NCI-H1436 (cell line): ENCODE measurements at places on chromosomes 7 and 10.

DNA sequence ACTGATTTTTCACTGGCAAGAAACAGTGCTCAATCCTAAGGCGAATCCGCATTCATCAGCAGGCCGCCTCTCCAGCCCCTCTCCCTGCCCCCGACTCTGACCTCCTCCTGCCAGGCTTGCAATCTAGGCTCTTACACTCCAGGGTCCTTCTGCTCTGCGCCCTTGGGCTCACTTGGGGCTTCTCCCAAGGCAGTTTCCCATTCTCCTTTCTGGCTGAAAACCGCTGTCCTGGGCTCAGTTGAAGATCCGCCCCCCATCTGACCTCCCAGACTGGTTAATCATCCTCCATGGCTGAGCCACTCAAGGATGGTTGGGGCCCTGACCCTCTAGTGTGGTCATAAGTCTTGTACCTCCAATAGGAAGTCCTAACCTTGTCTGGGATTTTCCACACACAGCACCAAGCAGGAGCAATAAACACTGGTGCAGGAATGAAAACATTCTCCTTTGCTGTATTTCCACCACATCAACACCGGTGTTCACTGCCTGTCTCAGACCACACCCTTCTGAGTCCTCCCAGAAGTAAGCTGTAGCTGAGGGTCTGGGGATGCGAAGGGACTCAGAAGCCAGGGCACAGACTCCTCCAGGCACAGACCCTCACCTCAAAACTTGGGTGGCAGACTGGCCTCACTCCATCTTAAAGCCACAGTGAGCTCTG lies 42.4 kb downstream of the TNS3 start:
- DNase-seq: no peak

- no peak for DNase-seq
These were observed 417.5 kb downstream of the DPP6 start for GRCh38 chr7:154469652-154470051.

GRCh38 chr10:132666705-132667341 lies 119.1 kb downstream of the NKX6-2 start:
- DNase-seq: no peak

DNA sequence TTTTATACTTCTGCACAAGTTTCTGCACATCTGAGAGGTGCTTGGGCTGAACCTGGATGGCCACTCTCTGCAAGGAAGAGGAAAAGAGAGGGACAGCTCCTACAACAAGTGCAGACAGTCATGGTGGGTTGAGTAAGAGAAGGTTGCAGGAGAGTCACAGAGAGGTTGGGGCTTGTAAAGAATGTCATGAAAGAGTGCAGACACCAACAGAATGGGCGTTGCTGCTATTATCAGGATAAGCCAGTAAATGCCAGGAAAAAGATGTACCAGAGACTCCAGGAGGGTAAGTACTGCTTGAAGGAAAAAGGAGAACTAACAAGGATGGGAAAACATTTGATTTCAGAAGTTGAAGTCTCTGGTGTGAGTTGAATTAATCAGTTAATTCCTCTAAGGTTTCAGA lies 77.8 kb upstream of the NRP1 start:
- DNase-seq: no peak

DNA sequence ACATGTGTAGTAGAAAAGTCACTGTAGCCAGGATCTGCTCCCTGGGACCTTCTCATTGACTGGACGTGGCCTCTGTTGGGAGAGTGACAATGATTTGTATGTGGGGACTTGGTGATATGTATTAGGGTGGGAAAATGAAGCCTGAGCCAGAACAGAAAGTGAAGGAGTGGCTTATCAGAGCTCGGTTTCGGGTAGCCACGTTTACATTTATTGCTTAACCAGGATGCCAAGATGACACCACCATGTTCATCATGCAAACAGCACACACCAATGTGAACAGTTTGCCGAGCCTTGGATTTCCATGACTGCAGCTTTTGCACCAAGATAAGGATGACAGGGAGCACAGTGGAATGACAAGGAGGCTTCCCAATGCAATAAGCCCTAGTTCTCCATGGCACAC lies 112.8 kb upstream of the STK17A start:
- no peak for DNase-seq

DNA sequence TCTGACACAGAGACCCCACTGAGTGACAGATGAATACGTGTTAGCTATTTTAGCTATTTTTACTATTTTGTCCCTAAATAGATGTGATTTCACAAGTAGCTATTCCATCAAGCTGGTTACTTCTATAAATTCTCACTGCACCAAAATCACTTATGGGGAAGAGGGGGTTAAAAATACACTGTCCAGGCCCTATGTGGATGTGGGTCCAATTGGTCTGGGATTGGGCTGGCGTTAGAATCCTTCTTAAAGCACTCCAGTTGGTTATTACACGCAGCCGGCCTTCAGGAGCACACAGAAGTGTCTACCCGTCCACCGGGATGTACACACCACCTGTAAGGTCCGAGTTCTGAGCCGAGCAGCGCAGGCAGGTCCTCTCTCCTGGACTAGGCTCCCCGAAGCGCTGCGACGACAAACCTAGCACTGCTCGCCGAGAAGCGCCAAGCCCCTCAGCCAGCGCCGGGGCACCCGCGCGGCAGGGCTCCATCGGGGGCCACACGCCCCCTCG lies 222.3 kb upstream of the MKLN1 start:
- DNase-seq: no peak

GRCh38 chr7:22548313-22548712 lies 48.3 kb upstream of the STEAP1B start:
- DNase-seq: no peak

- peak; percentile 33 for DNase-seq
These were observed 435.8 kb upstream of the MGMT start for GRCh38 chr10:129030996-129031843.

GRCh38 chr7:145850636-145851035 lies 266.0 kb upstream of the CNTNAP2 start:
- DNase-seq: no peak

GRCh38 chr10:132807621-132808049 lies 21.7 kb upstream of the NKX6-2 start:
- no peak for DNase-seq

DNA sequence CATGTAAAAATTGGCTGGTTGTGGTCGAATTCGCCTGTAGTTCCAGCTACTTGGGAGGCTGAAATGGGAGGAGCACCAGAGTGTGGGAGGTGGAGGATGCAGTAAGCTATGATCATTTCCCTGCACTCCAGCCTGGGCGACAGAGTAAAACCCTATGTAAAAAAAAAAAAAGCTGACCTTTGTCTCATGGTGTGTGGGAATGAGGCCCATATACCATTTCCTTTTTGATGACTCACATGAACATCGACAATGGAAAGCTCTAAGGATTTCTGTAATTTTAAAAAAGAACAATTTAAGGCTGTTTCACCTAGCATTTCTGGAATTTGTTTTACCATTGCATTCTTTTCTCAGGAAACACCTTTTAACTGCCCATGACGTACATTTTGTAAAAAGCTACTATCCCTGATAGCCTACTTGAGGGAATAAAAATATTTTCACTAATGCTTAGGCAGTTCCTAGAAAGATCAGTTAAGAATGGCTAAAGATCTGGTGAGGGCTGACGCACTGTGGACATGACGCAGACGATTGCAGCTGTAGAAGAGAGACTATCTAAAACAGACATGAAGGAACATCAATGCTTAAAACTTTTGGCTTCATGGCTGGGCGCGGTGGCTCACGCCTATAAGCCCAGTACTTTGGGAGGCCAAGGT lies 400.6 kb upstream of the IGFBP3 start:
- DNase-seq: no peak

DNA sequence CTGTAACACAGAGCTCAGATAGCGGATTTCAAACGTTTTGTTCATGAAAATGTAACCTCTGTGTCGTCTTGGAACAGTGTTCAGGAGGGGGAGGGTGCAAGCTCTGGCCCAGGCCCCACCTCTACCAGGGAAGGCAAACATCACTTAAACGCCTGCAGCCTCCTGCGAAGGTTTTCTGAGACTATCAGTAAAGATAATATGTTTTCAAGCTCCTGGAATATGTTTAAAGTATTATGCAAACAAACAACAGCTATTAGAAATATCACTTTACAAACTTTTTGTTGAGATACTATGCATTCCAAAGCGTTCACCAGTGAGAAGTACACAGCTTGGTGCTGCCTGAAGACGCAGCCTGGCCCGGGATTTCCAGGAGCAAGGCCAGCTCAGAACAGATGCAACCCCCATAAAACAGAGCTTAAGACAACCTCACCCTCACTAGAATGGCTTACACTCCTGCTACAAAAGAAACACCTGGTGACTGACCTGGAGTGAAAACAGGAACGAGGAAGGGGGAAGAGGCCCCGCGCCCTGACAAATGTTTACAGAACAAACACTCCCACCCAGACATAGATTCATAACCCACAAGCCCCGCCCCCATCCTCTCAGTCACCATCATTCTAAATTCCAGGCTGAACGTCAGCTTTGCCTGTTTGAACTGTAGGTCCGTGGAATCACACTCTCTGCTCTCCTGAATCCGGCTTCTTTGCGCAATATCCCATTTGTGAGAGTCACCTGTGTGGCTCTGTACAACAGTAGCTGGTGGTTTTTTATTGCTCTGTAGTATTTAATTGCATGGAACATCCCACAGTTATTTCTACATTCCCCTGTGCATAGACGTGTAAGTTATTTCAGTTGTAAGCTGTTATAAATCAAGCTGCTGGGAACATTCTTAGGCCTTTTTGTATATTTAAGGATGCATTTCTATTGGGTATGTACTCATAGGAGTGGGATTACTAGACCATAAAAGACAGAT lies 155.0 kb downstream of the PTPRN2 start:
- DNase-seq: peak; percentile 45

DNA sequence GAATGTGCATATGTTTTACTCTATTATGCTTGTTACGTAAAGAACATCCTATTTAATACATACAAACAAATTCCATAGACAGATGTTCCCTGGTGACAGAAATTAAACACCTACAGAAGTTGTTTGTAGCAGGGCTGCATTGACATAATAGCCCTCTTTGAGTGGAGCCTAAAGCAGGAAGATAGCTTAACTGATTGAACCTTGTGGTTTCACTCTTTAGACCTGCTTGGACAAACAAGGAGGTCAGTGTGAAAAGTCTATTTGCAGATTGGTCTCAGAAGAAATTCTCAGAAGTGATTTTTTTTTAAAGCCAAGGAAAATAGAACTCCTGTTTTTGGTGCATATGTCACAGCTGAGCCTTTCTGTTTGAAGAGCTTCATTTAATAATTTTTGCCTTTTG lies 121.3 kb downstream of the PPP1R9A start:
- no peak for DNase-seq

DNA sequence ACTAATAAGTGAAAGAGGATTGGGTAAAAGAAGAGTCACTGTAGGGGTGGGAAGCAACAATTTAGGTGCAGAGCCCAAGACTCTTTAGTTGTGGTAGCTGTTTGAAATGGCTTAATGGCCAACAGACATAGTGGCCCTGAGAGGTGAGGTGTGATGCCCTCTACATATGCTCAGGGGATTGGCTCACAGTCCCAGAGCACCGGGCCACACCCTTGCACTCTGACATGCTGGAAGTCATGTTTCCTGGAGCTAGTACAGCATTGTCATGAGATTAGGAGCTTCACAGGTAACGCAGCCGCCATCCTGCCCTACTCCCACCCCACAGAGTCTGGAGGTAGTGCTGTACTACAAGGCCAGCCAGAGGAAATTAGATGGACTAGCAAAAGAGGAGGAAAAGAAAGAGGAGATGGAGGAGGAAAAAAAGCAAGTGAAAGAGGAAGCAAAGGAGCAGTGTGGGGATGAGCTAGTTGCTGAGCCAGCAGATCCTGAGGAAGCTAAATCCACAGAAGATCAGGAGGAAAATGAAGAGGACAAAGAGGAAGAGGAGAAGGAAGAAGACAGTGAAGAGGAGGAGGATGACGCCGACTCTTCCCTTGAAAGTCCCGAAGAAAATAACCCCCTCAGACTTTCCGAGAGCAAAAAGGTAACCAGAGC lies 14.8 kb upstream of the FLNC start:
- DNase-seq: no peak

DNA sequence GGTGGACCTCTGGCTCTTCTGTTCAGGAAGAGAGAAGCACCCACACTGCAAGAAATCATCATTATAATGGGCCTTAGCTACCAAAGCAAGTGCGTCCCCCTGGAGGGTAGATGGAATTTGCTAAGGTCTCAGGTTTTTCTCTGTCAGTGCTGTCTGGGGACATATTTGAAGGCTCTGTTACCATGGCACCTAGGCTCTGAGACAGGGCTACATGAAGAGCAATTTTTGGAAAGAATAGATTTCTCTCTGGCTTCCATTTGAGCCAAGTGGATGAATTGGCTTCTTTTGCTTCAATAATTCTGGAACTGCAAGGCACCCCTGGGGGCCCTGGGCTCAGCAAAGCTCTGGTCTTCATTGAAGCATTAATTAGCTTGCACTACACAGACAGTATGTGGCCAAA lies 349.1 kb upstream of the GALNT17 start:
- DNase-seq: peak; percentile 9

DNA sequence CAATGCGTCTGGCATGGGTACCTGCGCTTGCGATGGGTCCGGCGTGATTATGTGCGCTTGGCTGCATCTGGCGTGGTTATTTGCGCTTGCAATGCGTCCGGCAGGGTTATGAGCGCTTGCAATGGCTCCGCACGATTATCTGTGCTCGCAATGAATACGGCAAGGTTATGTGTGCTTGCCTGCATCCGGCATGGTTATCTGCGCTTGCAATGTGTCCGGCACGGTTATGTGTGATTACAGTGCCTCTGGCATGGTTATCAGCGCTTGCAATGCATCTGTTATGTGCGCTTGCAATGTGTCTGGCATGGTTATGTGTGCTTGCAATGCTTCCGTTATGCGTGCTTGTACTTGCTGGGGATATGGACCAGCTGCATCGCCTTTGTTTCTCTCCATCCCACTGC lies 37.7 kb downstream of the RBAK start:
- DNase-seq: no peak

DNA sequence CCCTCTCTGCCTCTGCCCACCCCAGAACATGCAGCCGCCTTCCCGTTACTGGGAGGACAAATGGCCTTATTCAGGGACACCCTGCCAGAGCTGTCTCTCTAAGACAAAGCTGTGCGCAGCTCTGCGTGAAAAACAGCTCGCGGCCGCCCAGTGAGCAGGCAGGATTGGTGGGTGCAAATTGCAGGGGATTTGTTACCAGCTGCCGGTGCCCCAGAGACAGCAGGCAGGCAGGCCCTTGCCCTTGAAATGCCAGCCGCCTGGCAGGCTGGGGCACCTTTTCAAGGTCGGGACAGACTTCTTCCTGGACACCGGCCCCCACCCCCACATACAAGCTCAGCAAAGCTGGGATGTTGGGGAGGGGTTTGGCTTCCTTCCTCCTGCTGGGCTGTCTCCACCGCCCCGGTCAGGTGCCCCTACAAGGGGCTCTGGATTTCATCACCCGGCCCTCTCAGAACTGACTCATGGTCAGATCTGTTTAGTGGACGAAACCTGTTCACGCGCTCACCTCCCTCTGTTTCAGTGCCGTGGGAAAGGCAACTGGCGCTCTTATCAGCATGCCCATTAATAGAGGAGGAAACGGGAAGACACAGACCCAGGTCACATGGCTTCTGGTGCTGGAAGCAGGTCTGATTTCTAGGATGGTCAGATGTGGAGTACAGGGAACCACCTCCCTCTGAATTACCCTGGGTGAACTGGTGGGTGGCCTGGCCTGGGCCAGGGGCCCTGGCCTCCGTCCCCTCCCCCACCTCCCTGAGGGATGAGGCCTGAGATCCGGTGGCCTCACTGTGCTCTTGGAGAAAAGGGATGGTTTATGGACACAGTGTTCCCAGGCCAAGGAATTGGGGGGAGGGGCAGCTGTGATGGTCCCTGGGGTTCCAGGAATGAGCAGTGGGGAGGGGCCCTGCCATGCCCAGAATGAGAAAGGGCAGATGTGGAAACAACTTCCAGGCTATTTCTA lies 123.9 kb upstream of the PPIF start:
- DNase-seq: no peak

GRCh38 chr7:116139007-116139406 lies 71.3 kb upstream of the TES start:
- no peak for DNase-seq
